ENCODE measurements at places on chromosomes 1 and 21.
A peak's percentile ranks its signal among the peaks of the same experiment; 100 is the strongest.

DNA sequence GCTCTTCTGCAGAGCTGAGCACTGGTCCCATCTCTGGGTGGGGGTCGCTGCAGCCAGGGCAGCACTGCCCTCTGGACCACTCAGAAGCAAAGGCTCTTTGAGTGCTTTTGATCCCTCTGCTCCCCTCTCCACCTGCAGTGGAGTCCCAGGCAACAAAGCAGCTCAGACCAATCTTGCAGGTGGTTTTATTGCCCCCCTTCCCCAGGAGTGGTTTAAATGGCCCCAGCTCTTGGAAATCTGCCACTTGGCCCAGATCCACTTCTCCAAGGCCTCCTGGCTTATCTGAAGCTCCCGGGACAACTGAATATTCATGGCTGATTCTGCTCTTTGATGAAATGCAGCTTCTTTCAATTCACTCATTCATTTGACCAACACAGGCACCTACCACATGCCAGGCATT is 2.7 kb downstream of the STUM start:
- DNase-seq = no peak

DNA sequence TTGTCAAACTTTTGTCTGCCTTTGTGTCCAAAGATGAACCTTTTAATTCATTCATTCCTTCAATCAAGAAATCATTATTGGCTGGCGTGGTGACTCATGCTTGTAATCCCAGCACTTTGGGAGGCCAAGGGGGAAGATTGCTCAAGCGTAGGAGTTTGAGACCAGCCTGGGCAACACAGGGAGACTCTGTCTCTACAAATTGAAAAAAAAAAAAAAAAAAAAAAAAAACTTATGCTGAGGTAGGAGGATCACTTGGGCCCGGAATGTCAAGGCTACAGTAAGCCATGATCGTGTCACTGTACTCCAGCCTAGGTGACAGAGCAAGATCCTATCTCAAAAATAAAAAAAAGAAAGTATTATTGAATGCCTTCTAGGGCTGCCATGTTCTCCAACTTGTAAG is 51.3 kb upstream of the CXADR start:
- DNase-seq = peak; percentile 59

DNA sequence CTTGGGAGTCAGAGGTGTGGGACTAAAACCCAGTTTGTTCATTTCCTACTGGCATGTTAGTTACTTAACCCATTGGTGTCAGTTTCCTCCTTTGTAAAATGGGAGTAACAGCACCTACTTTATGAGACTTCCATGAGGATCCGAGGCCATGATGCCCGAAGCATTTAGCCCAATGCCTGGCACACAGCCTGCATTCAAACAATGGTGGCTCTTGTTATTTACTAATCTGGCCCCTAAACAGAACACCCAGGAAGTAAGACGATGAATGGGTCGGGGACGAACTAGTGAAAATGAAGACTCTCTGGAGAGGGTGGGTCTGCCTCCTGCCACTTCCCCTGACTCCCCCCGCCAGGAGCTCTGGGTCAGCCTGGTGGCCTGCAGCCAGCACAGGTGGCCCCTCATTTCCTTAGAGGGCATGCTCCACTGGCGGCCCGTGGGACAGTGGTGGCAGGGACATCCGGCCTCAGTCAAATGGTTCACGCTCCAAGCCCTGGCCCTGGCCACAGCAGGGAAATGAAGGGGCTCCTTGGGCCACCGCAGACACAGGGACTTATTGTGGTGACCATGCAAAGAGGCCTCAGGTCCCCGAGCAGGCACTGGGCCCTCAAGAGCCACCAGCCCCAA is 9.5 kb upstream of the TAS1R2 start:
- DNase-seq = no peak

- DNase-seq = no peak
Measured at GRCh38 chr1:214013614-214014377, 26.0 kb downstream of the PROX1 start.

GRCh38 chr1:14910984-14911721 is 242.4 kb upstream of the TMEM51 start:
- no peak for DNase-seq

DNA sequence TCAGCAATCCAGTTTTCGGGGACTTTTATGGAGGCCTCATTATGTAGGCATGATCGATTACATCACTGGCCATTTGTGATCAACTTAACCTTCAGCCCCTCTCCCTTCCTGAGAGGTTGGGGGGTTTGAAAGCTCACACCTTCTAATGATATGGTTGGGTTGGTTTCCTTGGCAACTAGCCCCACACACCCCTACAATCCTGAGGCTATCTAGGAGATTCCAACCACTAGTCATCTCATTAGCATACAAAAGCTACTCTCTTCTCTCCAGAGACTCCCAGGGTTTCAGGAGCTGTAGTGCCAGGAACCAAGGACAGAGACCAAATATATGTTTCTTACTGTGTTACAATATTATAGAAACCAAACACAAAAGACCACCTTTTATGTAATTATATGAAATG is 35.2 kb upstream of the ZNF326 start:
- DNase-seq = no peak

GRCh38 chr1:151644001-151644400 is 32.2 kb downstream of the SNX27 start:
- no peak for DNase-seq

GRCh38 chr1:200654660-200655059 is 15.0 kb downstream of the DDX59 start:
- no peak for DNase-seq

DNA sequence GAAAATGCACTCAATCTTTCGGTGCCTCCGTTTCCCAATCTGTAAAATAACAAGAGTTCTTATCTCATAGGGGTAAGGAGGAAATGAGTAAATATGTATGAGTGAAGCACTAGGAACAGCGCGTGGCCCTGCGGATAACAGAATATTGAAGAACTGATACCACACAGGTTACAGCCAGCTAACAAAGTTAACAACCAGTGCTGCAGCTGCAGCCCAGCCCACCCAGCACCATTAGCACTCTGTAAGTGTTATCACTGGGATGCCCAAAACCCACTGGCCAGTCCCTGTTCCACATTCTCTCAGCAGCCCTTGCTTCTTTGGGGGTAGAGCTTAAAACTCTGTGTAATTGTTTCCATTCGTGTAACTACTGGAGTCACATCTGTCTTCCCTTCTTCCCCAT is 89.5 kb downstream of the VWA5B1 start:
- DNase-seq = no peak

DNA sequence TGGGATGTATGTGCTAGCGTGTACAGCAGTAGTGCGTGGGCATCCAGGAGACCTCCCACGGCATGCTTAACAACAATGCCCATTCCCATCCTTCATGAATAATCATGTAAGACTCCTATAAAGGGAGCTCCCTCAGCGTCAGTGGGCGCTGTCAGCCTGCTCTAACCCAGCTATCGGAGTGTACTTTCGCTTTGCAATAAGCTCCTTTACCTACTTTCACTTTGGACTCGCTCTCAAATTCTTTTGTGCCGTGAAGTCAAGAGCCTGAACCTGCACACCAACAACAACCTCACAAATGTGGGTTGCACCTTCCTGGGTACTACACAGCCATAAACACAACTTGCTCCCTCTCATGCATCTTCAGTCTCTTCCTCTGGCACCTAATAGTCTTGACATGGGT is 114.8 kb upstream of the PAXBP1 start:
- no peak for DNase-seq

DNA sequence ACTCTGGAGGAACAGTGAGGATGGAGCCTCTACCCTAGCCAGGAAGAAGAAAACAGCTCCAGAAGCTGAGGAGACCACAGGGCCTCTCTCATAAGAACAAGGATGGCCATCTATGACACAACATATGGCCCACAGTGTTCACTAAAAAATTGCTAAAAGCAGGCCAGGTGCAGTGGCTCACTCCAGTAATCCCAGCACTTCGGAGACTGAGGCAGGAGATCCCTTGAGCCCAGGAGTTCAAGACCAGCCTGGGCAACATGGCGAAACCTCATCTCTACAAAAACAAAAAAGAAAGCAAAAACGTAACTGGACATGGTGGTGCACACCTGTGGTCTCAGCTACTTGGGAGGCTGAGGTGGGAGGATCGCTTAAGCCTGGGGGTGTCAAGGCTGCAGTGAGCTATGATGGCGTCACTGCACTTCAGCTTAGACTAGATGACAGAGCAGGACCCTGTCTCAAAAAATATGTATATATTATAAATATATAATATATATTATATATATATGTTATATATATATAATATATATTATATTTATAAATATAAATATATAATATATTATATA is 103.1 kb downstream of the TOMM20 start:
- DNase-seq = no peak

DNA sequence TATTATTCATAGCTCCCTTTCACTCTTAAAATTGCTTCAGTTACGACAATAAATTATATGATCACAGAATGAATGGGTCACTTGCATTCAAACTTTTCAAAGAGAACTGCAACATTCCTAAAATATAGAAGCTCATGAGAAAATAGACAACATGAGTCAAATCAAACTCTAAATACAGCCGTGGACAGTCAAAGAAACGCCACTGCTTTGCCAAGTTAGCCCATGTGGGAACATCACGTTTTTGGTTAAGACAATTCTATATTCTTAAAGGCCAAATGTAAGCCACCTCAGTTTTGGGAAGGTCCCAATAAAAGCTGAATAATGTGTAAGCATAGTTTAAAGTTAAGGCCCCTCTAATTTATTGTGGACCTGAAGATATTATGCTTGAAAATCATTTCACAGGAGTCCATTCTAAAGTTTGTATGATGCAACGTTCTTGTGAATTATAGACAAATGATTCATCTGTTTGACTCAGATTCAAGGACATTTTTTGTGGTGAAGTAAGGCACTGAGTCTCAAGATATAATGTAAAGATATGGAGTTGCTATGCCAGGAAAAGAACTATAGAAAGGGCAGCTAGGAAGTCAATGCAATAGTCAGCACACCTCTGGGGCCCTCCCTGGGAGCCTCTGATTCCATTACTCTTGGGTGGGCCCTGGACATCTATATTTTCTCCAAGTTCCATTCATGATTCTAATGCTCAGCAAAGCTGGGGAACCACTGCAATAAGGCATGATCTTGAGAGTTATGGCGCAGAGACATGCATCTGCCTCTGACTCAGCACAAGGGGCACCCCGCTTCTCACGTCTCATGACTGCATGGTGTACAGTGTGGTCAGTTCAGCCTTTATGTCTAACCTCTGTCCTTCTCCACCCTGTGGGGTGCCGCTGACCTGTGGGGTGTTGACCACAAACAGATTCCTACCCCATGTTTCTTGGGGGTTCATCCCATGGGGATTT is 33.9 kb downstream of the ETS2 start:
- DNase-seq = peak; percentile 93

DNA sequence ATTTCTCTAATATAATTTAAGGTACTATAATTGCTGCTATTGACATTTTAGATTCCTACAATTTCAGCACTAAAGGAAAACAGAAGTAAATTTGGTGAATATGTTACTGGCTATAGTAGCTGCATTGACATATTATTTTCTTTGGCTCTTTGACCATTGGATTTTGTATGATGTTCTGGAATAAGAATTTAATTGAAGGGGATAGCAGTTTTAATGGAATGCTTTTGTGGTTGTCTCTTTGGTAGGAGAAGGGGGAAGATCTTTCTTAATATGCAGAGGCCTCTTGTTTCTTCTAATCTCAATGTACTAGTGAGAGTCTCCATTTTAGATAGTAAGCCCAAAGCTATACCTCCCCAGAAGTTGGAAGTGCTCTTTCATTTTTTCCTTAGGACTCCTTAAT is 6.9 kb downstream of the DTL start:
- no peak for DNase-seq

DNA sequence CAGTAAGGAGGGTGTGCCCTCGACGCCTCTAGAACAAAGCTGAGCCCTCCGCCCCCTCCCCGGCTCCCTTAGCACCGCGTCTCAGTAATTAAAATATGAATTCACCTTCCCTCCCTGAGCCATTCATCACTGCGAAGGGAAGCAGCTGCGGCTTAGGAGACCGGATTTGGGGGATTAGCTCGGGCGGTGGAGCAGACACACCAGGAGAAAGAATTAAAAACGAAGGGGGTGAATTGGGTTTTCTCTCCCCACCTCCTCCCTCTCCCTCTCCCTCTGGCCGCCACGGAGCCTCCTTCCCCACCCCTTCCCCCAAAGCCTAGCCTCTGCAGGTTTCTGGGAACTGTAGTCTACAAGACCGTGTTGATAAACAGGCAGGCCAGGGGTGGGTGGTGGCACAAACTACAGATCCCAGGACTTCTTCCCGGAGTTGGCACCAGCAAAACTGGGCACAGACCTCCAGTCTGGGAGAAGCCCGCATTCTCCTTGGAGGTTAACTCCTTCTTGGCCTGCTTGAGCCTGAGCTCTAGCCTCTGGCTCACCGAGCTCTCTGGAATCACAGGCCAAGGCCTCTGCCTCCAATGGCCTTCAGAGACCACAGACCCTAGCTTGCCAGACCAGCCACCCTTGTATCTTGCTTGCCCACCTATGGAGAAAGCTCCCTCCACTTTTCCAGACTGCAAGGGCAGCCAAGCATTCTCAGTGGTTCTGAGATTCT is 10.8 kb downstream of the BLACAT1 start:
- no peak for DNase-seq

DNA sequence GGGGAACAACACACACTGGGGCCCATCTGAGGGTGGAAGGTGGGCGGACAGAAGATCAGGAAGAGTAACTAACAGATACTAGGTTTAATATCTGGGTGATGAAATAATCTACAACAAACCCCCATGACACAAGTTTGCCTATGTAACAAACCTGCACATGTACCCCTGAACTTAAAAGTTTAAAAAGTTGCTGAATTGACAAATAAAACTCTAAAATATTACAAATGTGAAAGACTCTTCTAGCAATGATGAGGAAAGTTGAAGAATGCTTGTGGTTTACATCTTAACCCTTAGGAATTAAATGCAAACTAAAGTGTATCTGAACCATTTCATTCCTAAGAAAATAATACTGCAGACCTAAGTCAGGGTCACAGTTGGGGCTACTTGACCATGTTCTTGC is 525.6 kb upstream of the CAMK1G start:
- no peak for DNase-seq

GRCh38 chr1:32893198-32894018 is 7.1 kb downstream of the HPCA start:
- peak; percentile 27 for DNase-seq

DNA sequence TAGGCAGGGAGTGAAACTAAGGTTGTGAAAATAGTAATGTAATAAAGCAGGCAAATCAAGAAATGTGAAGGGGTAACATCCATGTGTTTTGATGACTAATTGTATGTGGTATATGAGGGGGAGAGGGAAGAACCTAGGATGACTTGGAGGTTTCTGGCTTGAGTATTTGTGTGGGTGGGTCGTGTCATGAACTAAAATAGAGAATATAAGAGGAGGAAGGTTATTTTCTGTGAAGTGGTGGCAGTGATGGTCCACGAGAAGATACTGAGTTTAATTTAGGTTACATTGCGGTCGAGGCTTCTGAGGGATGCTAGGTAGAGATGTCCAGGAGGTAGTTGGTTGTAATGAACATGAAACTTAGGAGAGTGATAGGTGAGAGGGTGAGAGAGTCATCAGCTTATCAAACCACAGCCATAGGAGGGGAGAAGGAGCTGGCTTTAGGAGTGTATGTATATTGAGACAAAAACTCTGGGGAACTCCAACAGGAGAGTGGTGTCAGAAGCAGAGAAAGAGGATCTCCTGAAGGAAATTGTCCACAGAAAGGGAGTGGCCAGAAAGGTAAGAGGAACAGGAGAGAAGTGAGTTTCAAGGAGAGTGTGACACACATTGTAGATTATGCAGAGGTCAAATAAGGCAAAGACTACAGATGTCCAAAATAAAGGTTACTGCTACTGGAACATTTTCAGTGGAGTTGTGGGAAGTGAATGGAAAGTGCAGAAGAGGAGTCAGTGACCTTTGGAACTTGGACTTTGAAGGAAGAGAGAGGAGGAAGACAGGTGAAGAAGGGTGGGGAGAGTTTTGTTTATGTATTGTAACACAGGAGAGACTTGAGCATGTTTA is 89.0 kb upstream of the MACF1 start:
- DNase-seq = peak; percentile 64

- peak; percentile 54 for DNase-seq
Measured at GRCh38 chr1:21491488-21492355, 17.5 kb upstream of the ALPL start.

Data from cardiac fibroblast (primary cell).